Adipocyte (in vitro differentiated cells): ENCODE measurements at places on chromosomes 4 and X.
A peak's percentile ranks its signal among the peaks of the same experiment; 100 is the strongest.

DNA sequence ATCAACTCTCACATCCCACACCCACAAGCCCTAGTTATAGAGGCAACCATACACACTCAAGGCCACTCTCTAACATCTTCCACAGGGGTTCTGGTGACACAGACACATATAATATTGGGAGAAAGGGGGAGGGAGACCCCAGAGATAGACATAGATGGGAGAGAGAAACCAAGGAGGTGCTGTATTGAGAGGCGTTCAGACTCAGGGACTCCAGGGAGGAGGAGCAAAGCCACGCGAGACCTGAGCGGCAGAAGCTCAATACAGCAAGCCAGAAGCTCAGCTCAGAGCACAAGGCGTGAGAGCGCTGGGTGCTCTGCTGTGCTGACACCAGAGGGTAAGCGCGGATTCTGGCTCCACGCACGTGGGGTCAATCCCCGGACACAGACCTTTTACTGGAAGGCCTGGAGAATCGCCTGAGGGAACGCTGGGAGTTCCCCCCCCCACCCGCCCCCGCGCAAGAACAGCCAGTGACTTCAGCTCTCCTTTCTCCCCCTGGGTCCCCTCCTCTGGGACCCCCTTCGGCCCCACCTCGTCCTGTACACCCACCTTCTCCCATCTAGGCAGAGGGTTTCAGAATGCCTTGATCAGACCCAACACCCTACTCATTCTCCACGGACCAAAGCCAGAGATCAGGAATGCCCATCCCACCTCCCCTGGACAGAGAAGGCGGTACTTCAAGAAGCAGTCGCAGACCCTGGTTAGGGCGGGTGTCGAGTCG, 8.7 kb downstream of the MSX1 start:
- no peak for DNase-seq

DNA sequence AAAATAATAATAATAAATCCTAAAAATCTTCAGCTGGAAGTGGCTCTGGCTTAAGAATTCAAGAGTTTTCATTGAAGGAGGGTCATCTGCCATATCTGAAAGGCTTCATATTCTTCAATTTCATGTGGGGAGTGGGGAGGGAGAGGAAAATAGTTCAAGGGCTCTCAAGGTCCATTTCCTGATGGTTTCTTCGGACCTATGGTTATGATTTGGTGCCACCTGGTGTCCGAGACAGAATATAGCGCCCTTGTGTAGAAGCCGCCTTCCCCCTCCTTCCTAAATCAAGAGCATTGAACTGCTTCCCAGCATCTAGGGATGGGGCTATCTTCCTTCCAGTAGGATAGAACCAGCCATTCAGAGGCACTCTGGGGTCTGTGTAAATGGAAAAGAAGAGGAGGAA, 34.3 kb downstream of the NLGN3 start:
- DNase-seq, result peak; percentile 85

DNA sequence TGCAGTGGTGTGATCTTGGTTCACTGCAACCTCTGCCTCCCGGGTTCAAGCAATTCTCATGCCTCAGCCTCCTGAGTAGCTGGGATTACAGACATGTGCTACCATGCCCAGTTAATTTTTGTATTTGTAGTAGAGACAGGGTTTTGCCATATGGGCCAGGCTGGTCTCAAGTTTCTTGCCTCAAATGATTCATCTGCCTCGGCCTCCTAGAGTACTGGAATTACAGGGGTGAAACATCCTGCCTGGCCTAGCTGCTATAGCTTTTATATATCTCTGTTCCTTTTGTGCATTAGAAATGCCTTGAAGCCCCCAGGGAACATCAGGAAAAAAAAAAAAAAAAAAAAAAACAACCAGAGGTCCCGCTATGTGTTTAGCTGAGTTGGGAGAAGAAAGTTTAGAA, 34.8 kb downstream of the UBE2K start:
- DNase-seq, result peak; percentile 86

DNA sequence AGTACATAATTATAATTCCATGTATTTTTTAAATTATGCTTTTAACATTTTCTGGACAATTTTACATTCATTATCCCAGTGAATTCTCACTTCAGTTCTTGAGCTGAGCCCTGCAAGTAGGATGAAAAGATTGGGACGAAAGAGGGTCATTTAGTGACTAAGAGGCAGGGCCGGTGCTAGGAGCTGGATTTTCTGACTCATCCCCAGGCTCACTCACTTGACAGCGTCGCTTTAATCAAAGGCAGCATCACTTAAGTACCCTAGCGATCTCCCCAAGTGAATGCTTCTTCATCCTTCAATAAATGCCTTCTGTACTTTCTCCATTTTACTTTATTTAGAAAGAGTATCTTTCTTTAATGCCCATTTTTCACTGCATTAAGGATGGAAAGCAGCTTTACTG, 263.6 kb downstream of the HS3ST1 start:
- no peak for DNase-seq

DNA sequence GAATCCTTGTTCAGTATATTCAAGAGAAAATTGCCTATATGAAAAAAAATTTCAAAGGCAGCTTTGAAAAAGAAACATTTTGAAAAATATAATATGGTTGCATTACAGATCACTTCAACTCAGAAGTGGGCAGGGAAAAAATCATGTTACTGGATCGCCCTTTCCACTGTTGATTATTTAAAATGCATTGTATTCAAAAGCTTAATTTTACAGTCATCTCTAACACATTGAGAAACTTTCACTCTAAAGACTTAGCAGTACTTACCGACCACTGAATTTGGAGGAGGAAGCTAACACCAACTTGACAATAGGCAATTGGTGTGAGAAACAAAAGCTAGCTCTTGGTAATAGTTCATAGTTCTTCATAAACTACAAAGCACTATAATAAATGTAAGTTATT, 101.9 kb downstream of the CEP135 start:
- DNase-seq, result peak; percentile 8

GRCh38 chr4:15164571-15164970, 162.3 kb downstream of the CPEB2 start:
- no peak for DNase-seq

GRCh38 chr4:76059750-76060149, 14.8 kb upstream of the ART3 start:
- DNase-seq, result no peak

DNA sequence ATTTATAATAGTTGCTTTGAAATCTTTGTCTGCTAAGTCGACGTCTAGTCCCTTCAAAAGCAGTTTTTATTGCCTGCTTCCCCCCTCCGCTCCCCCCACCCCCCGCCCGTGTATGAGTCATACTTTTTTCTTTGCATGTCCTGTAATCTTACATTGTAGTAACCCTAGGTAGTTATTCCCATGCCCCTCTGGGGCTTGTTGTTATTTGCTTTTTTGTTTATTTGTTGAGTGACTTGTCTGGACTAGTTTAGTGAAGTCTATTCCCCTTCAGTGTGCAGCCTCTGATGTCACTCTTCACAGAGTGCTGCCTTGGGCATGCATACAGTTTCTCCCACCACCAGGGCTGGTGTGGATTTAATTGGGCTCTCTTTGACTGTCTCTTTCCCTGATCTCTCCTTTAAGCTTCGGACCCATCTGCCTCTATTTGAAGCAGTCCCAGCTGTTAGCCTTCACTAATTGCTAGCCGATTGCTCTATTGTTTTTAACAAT, 86.2 kb downstream of the PPEF1 start:
- DNase-seq, result no peak

DNA sequence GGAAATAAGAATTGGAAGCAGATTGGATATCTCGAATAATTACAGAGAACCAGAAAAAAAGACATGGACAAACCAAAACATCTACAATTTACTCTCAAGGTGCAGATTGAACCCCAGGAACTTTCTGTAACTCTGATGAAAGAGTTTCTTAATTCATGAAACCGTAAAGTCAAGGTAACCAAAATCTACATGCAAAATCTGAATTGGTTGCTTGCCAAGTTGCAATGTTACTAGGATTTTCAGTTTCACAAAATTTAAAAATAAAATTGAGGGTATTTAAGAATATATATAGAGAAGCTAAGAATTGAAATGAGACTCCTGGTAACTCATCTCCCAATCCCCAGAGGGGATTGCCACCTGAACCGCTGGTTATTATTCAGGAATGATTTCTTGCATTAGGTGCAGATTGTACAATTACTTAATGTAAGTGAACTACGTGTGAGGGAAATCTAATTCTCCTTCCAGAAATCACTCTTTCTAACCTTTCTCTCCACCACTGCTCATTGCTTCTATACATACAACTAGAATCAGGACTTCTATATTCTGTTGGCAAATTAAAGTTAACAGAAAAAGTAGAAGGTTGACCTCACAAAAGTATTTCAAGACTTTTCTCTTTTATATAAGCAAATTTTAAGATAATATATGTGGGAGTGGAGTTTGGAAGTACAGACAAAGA, 221.5 kb upstream of the NDST4 start:
- no peak for DNase-seq

GRCh38 chr4:171573181-171573580, 240.0 kb upstream of the GALNTL6 start:
- DNase-seq, result no peak

- no peak for DNase-seq
Measured at GRCh38 chr4:94941706-94942105, 184.0 kb downstream of the BMPR1B start.

DNA sequence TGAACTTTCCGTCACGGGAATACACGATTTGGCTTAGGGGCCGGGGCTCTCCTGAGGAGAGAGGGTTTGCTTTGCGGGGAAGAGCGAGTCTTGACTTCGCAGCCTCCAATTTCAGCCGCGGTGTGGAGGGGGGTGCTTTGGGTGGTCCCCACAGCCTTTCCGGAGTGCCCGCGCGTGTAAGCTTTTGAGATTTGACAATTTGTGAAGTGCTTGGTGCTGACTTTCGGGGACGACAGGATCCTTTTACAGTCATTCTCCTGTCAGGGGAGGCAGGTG, 355 bp downstream of the SCML1 start:
- DNase-seq, result no peak

DNA sequence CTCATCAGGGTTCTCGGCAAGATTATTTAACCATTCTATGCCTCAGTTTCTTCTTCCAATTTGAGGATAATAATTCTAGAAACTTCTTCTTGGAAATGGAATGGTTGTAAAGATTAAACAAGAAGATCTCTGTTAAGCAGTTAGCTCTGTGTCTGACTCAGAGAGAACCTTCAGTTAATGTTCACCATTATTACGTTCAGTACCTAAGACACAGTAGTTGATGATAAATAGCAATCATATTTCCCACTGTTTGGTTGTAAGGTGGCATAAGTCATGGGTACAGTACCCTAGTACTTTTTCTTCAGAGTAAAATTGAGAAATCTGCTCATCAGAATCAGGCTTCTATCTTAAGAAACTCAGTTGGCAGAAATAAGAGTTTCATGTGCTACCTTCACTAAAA, 366.5 kb upstream of the BOD1L1 start:
- no peak for DNase-seq

DNA sequence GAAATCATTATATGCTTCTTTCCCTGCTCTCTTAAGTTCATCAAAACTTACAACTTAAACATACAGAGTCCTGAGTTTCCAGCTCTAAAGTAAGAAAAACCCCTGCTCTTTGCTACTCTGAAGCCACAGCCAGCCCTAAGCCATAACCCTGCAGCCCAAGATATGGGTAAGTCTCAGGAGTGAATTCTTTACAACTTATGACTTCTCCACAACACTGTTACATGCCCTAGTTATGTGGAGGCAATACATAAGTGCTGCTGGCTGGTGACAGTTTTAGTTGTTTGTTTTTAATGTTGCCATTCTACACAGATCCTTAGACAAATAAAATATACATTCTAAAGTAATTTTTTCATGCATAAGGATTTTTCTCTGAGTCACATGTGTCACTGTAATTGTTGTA, 100.2 kb downstream of the FBXO8 start:
- peak; percentile 18 for DNase-seq

DNA sequence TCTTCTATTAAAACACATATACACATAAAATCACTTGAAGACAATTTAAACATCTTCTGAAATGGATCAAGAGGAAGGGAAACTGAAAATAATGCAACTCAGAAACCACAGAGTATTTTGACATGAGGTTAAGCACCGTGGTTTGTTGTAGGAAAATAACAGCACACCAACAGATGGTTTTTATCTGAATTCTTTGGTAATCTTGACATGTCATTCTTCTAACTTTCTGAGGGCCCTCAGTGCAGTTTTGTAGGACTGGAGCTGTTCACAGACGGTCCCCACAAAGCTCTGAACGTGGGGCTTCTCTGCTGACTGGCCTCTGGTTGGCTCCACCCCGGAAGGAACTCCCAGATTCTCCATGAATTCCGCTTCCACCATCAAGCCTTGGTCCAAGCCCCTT, 16.0 kb upstream of the TLR8 start:
- peak; percentile 52 for DNase-seq

- peak; percentile 31 for DNase-seq
Measured at GRCh38 chrX:154596290-154596929, 11.5 kb downstream of the CTAG1A start.

DNA sequence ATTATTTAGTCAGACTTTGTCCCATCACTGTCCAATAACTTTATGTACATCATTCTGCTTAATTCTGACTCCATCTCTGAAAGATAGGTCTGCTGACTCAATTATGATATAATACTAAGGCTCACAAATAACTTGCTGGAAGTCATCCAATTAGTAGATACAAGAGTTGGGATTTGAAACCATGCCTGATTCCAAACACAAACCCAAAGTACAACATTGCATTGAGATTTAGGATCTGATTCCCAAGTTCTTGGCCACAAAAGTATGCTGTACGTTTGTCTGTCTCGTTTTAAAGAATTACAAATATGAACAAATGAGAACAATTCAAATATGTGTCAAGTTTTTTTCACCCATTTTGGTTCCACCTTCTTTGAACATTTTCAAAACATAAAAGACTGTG, 108.8 kb downstream of the AMELX start:
- DNase-seq, result peak; percentile 45

GRCh38 chr4:169611991-169612870, at the start of gene NEK1:
TSS of gene NEK1 (minus strand) at chr4:169612583. CDS start at chr4:169602630, 9,953 bp downstream.
- peak; percentile 97 for DNase-seq

- DNase-seq, result peak; percentile 33
Measured at GRCh38 chr4:23135792-23136645, 443.3 kb downstream of the GBA3 start.

DNA sequence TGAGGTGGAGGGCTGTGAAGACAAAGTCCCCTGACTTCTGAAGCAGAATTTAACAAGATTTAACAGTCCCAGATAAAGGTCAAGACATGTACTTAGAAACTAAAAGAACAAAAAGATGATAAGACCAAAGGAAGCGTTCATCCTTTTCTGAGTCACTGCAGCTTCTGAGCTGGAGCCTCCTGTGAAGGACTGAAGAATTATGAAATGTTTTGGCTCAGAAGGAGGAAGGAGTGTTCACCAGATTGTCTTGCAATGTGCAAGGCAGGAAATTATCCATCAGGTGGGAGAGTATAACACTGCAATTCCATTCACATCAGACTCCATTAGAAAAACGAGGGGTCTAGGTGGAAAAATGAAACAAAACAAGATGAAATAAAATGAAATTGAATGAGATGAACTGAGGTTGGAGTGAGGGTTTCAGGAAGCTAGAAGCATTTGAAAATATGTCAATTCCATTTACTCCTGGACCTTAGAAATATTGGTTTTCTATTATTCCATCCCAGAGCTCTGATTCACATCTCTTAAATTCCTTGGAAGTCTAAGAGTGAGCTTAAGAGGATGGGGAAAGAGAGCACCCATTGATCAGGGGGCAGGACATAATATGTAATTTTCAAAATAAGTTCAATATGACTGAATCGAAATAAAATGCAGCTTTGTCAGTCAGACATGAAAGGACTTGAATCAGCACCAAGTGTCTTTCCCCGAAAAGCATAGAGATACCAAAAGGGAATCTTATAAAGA, 186.1 kb upstream of the LNX1 start:
- peak; percentile 83 for DNase-seq
